AG09309 (cell line): ENCODE measurements at places on chromosomes 7 and 10.

DNA sequence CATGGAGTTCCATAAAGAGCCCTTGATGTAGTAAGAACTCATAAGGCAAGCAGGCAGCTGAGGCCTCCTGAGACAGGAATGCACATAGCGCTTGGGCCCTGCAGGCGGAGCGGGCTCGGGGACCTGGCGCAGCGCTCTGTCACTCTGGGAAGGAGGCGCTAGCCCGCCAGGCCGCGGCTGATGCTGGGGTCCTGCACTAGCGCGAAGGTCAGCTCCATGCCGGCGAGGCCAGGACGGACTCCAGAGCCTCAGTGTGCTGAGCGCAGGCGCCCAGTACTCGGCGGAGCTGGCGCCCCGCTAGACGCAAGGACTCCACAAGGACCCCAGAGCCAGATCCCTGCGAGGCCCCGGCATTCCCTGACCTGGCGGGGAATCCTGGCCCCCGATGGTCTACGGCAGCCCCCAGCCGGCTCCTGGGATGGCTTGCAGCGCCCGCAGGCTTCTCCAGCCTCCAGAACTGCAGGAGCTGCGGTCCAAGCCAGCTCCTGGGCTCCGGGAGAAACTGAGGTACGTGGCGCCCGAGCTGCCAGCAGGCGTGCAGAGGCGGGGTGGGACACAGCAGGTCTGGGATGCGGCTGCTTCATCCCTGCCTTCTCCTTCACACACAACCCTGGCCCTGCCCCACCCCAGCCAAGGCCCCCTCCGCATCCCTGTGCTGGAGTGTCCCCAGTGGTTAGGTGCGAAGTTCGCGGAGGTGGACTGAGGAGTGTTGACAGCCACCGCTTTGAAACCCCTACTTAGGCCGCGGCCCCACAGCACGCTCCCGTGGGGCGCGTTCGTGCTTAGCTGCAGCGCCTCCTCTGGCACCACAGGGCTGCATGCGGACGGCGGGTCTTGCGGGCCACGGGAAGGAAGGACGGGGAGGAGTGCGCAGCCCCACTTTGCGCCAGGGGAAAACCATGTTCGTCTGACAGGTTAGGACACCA is 761.5 kb upstream of the POM121L12 start:
- no peak for DNase-seq

- DNase-seq: no peak
Observed at GRCh38 chr10:118746246-118746645, 8.5 kb downstream of the CACUL1 start.

GRCh38 chr10:88735661-88736060 is 24.2 kb upstream of the LIPN start:
- no peak for DNase-seq

DNA sequence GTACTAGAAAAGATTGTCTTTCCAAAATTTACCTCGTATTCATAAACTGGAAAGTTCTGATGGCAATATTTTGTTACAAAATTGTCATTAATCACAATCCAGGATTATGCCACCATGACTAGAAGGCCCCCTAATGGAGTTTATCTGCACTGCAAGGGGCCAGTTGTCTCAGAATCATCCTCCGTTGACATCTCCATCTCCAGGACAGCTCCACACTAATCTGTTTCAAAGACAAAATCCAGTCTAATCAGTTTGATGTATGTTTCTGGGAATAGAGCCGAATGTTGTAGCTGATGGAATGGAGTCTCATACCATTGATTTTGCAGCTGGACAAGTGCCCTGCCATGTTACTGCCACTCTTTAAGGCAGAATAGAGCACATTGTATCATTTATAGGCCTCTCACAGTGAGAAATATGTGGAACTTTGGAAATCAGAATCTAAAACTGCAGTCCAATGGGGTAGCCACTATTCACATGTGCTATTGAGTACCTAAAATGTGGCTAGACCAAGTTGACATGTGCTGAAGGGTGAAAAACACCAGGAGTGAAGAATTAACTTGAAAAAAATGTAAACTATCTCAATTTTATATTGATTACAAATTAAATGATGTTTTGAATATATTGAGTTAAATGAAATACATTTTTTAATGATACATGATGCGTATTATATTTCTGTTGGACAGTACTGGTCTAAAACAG is 38.3 kb upstream of the TOMM7 start:
- no peak for DNase-seq

GRCh38 chr7:1066242-1066588 is 21.7 kb upstream of the GPER1 start:
- no peak for DNase-seq

- DNase-seq: no peak
Observed at GRCh38 chr10:92727550-92727949, 37.8 kb downstream of the HHEX start.

- DNase-seq: no peak
Observed at GRCh38 chr10:103238506-103239252, 7.0 kb upstream of the RPEL1 start.

GRCh38 chr10:12828736-12829135 is 172.8 kb downstream of the CCDC3 start:
- DNase-seq: no peak
